ENCODE measurements at places on chromosomes 13 and 19.
A peak's percentile ranks its signal among the peaks of the same experiment; 100 is the strongest.

- no peak for DNase-seq
These were observed 4.2 kb downstream of the SLC7A9 start for GRCh38 chr19:32865326-32865725.

DNA sequence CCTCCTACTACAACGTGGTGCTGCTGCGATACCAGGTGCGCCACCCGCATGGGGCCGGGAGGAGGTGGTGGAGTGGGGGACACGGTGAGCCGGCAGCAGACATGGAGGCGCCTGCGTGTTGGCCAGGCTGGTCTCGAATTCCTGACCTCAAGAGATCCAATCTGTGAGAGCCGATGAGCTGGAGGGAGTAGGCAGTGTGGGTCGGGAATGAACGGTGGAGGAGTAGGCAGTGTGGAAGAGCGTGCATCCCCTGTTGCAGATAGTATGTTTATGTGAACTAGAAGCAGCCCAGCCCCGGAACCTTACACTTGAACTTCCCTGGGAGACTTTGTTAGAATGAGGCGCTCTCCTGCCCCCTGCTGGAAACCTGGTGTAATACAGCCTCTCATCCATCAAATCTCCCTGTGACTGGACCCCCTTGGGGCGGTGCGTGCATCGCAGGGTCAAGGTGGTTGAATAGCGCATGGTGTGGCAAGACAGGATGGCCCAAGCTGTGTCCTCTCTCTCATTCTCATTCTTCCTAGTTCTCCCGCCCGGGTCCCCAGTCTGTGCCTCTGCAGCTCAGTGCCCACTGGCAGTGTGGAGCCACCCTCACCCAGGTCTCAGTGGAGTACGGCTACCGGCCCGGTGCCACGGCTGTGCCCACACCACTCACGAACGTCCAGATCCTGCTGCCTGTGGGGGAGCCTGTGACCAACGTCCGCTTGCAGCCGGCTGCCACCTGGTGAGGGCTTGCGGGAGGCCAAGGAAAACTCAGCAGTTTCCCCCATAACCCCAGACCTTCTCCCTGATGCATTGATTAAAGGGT is 10.5 kb upstream of the B3GNT3 start:
- no peak for DNase-seq

GRCh38 chr19:16160445-16160942 is 12.8 kb downstream of the CIB3 start:
- no peak for DNase-seq

GRCh38 chr13:44920013-44920412 is 69.3 kb downstream of the NUFIP1 start:
- no peak for DNase-seq

GRCh38 chr13:24682353-24682752 is 2.1 kb downstream of the ATP12A start:
- no peak for DNase-seq

GRCh38 chr19:57171551-57172081 is 4.3 kb upstream of the DUXA start:
- DNase-seq, result no peak

DNA sequence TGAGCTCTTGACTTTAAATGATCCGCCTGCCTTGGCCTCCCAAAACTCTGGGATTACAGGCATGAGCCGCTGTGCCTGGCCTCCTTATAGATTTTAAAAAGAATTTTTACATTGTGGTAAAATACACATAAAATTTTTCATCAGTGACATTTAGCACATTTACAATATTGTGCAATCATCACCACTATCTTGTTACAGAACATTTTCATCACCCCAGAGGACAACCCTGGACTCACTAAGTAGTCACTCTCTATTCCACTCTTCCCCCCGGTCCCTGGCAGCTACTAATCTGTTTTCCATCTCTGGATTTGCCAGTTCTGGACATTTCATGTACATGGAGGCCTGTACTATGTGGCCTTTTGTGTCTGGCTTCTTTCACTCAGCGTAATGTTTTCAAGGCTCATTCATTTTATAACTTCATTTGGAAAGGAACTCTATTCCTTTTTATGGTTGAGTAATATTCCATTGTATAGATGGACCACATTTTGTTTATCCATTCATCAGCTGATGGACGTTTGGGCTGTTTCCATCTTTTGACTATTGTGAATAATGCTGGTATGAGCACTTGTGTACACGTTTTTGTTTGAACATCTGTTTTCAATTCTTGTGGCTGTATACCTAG is 19.9 kb downstream of the MEGF8 start:
- DNase-seq, result peak; percentile 22

GRCh38 chr13:77760893-77761292 is 63.4 kb downstream of the SLAIN1 start:
- DNase-seq, result no peak

DNA sequence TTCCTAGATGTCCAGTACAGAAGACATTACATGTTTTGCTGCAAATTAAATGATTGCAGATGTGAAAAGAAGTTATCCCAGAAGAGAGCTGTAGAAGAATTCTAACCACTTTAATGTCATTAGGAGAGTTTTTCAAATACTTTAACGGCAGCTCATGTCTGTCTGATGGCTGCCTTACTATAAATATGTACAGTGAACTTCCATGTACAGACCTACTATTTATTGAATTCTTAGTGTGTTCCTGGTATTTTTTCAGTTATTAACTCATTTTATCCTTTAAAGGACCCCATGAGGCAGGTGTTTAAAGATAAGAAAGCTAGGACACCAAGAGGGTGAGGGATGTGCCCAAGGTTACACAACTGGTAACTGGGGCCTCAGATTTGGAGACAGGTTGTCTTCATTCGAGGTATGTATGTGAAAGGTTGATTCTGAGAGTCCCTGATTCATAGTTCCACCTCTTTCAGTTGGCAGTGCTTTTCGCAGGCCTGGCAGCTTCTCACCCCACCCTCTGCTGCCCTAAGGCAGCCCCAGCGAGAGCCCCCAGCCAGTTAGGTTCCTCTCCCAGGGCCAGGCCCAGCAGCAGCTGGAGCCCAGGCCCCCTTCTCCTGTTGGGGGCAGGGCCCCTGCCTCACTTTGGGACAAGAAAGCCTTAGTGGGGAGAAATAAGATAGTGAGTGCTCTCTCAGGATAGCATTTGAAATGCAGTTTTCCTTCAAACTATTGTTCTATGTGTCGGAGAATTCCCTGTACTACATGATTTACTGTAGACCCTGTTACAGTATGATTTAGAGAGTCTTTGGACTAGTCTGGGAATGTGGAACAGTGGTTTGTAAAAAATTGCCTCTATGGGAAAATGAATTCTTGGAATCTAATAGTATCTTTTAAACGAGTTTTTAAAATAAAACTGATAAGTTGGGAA is 67.7 kb upstream of the TEX29 start:
- no peak for DNase-seq

DNA sequence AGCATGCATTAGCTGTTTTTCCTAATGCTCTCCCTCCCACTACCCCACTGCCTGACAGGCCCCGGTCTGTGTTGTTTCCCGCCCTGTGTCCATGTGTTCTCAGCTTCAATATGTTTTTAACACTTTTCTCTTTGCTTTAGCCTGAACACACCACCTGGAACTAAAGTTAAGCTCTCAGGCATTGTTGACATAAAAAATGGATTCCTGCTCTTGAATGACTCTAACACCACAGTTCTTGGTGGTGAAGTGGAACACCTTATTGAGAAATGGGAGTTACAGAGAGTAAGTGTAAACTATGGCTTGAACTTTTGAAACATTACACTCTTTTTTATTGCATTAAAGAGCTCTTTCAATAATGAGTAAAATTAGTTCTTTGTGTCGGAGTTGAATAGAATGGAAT is 70.1 kb downstream of the TDRD3 start:
- no peak for DNase-seq

DNA sequence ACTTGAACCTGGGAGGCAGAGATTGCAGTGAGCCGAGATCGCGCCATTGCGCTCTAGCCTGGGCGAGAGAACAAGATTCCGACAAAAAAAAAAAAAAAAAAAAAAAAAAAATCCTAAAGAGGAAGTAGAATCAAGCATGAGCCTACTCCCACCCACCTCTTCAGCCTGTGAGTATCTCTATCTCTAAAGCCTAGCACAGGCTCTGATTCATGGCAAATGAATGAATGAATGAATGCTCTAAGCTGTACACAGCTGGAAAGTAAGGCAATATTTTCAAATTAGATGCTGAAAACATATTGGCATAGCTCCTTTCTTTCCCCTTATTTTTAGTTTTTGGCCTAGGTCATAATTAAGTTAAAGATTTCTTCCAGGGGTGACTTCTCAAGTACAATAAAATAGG is 35.7 kb upstream of the FAM216B start:
- no peak for DNase-seq

GRCh38 chr19:56333506-56333905 is 18.9 kb upstream of the ZSCAN5A start:
- peak; percentile 3 for DNase-seq
